ENCODE measurements at places on chromosomes 5 and 9. TPM values are rescaled to one million over a fixed set of nuclear protein-coding genes. Genes with fewer than 3 reads are reported as not detected.

DRD1 gene
- total RNA-seq: not detected

SLC4A9 gene
- 2.6 TPM for total RNA-seq

SLC6A18 gene
- total RNA-seq: not detected

HNRNPA0 gene
- total RNA-seq: 50.3 TPM

GABRA6 gene
- total RNA-seq: not detected

MCIDAS gene
- total RNA-seq: not detected

EDIL3 gene
- total RNA-seq: not detected

VAV2 gene
- total RNA-seq: 23.2 TPM

BTNL8 gene
- not detected for total RNA-seq

CNTNAP3 gene
- total RNA-seq: not detected

HARS1 gene
- total RNA-seq: 61.6 TPM

FAM169A gene
- not detected for total RNA-seq

ACTL7A gene
- total RNA-seq: not detected

RASEF gene
- total RNA-seq: not detected

CCIN gene
- total RNA-seq: not detected

WHRN gene
- 2.1 TPM for total RNA-seq

PTGES gene
- total RNA-seq: not detected

DCAF10 gene
- 20.8 TPM for total RNA-seq

F2RL1 gene
- total RNA-seq: not detected

SLC34A3 gene
- total RNA-seq: not detected

PARP8 gene
- 39.7 TPM for total RNA-seq

HK3 gene
- not detected for total RNA-seq

PCDHGB5 gene
- total RNA-seq: 8.6 TPM

WWC1 gene
- not detected for total RNA-seq
